ENCODE measurements at places on chromosomes 3 and 15. TPM values are rescaled to one million over a fixed set of nuclear protein-coding genes. Genes with fewer than 3 reads are reported as not detected.

Gene GALK2
- total RNA-seq = 29.0 TPM

Gene AGTR1
- not detected for total RNA-seq

Gene PLA2G4E
- not detected for total RNA-seq

DNA sequence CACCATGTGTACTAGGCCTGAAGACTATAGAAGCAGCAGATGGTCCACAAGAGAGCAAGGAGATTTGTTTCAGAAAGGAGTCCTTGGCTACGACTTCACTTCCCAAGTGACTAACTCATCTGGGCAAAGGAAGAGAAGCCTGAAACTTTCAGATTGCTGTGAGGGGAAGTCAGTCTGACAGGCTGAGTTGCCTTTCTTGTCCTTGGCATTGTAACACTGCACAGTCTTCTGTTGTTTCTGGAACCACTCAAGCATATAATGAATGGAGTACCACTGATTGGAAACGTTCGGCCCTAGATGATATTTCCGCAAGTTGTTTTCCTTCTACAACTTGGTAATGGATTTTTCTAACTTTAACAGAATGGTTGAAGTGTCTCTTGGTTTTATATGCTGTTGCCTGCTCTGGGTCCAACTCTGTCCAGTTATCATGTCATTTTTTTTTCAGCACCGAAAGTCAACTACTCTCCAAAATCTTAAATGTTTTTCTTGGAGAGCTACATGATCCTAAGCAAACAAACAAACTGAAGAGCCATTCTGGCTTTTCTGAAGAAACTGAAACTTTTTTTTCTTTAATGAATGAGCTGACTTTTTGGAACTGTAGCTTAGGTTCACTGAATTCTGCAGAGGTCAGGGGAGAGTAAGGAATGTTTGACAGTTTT, 685.7 kb downstream of the MECOM start:
- H3K4me1 ChIP-seq = no peaks in the 10 kb centered on the region
- DNase-seq = no peak
- H3K4me3 ChIP-seq = no peak overlapping the region
- H3K27ac ChIP-seq = no peak overlapping the region

Gene DISP2
- 0.35 TPM for total RNA-seq

DNA sequence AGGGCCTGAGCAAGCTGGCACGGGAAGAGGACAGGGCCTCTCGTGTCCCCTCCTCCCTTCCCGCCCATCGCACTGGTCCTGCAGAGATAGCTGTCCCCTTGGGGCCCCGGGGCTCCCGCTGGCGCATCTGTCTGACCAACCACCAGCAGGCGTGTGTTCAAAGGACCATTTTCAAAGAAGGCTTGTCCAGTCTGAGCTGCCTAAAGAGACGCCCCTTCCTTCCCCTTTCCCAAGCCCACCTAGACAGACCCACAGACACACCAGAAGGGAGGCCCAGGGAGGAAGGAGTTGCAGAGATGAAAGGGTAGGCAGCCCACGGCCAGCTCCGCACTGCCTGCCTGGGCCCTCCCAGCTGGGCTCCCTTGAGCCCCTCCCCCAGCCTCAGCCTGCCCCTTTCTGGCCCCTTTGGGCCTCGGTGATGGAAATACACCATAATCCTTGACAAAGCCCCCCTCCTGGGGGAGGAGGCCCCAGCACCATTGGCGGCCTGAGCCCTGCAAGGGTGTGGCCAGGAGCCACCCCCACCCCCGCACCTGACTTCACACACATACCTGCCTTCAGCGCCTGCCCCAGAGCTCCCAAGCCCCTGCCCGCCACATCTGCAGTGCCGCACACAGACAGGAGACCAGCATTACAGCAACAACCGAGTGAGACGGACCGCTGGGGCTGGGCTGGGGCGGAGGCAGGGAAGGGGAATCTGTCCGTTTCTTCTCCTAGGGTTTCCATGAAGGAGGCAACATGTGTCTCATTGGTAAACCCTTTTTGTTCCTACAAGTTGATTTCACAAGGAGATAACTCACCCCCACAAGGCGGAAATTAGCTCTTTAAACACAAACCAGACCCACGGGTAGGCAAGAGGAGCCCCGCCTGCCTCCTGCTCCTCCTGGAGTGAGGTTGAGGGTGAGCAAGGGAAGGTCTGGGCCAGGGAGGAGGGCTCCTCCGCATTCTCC, at the start of gene STRA6:
Gene STRA6 (minus strand): TSS at position 336 of the 950 bp plus-strand sequence. CDS start 520 bp downstream, outside the sequence.
- peak within 1 kb of the TSS; percentile 73 for H3K4me3 ChIP-seq
- no peaks in the 10 kb centered on the region for H3K27me3 ChIP-seq
- peaks cover 79% of the 10 kb centered on the region for H3K4me1 ChIP-seq
- peak; percentile 86 for DNase-seq
- H3K27ac ChIP-seq = peak within 1 kb of the TSS; percentile 95
- H3K36me3 ChIP-seq = 0 out of 2 replicates have a peak, but pooled peaks cover 11% of the 10 kb centered on the region

DNA sequence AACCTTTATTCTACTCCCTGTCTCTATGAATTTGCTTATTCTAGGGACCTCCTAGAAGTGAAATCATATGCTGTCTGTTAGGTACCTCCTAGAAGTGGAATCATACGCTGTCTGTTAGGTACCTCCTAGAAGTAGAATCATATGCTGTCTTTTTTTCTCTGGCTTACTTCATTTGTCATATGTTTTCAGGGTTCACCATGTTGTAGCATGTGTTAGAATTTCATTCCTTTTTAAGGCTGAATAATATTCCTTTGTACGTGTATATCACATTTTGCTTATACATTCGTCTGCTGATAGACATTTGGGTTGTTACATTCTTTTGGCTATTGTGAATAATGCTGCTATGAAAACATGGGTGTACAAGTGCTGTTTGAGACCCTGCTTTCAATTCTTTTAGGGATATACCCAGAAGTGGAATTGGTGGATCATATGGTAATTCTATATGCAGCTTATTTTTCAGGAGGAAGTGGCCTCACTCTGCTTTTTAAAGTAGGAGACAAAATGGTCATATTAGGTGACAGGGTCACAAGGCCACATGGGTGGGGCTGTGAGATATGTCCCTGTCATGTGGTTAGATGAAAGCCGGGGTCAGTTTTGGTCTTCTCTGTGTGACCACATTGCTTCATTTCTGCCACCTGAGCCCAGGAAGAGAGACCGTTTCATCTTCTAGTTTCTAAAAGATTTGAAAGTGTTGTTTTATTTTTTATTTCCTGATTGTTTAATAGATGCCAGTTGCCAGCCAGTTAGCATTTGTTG, 76.7 kb downstream of the FLNB start:
- peaks cover 10% of the 10 kb centered on the region for H3K4me1 ChIP-seq
- H3K36me3 ChIP-seq = peaks cover under 1% of the 10 kb centered on the region
- H3K4me3 ChIP-seq = no peak overlapping the region

Gene CHST13
- total RNA-seq = 0.52 TPM

Gene LEKR1
- total RNA-seq = 3.2 TPM

- no peaks in the 10 kb centered on the region for H3K36me3 ChIP-seq
- no peak overlapping the region for H3K27ac ChIP-seq
- no peaks in the 10 kb centered on the region for H3K4me1 ChIP-seq
- no peaks in the 10 kb centered on the region for H3K27me3 ChIP-seq
Observed at GRCh38 chr3:179158336-179159039, 10.3 kb downstream of the PIK3CA start.

Gene DOCK3
- 15.2 TPM for total RNA-seq

Gene POLG
- 43.6 TPM for total RNA-seq

Gene CCDC54
- total RNA-seq = not detected

Gene NR2F2
- 72.1 TPM for total RNA-seq

DNA sequence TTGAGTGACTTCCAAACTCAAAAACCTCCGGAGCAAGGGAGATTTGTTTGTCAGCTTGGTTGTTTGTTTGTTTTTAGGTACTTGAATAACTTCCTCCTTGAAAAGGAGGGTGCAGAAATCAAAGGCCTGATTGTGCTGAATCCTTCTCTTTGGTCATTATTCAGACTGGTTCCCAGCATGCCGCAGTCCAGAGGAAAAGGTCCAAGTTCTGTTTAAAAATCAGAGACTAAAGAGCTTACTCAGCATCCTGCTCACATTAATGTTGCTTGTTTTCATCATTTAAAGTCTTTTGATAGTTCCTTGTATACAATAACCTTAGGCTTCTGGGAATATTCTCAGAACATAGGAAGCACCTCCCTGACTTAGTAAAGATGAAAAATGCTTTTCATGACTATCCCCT, 982 bp upstream of the SCG3 start:
- peaks cover 3% of the 10 kb centered on the region for H3K27me3 ChIP-seq
- no peaks in the 10 kb centered on the region for H3K36me3 ChIP-seq
- no peak overlapping the region for H3K4me3 ChIP-seq
- no peak overlapping the region for H3K27ac ChIP-seq
- H3K4me1 ChIP-seq = no peaks in the 10 kb centered on the region

All from PC-9 (cell line).